ENCODE measurements at places on chromosomes 2 and 18. TPM values are rescaled to one million over a fixed set of nuclear protein-coding genes. Genes with fewer than 3 reads are reported as not detected.

The IL1F10 gene
- not detected for total RNA-seq

The SULT1C4 gene
- 0.62 TPM for total RNA-seq

The C2orf15 gene
- total RNA-seq, result 2.0 TPM

The C2orf72 gene
- not detected for total RNA-seq

The CYB5A gene
- total RNA-seq, result 11.1 TPM

The WDR12 gene
- total RNA-seq, result 8.3 TPM

The TUBB8B gene
- total RNA-seq, result not detected

The CYS1 gene
- total RNA-seq, result not detected

The BMP10 gene
- 0.57 TPM for total RNA-seq

DNA sequence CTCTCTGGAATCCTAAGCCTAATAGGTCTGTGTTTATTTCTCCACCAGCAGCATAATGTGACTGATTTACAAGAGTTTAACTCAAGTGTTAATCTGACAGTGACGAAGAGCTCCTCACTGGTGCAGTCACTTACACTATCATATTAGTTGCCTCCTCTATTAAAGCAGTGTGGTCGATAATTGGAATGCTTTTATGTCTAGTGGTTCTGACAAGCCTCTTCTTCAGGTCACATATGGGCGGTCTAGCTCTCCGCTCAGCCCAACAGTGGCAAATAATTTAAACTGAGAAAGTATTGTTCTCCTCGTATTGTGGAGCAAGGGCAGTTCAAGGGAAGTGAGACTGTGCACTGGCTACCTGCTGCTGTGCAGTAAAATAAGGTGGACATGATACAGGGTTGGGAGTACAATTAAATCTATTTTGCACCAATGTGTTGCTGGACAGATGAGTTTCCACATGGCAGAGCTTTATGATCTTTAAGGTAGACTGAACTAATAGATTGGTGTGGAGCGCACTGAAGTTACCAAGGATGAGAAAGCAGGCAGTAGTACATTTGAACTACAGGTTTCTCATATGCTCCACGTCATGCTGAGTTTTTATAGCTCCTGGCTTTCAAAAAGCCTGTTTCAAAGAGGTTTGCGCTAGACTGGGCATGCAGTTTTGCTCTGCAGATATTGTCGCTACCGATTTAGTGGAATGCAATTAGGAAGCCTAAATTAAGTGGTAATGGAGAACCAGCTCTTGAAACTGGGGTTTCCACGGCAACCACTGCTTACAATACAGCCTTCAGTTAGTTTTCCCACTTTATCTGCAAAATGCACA is 151.7 kb upstream of the POU3F3 start:
- no peak for DNase-seq

- DNase-seq, result peak; percentile 77
Measured at GRCh38 chr2:223936862-223937326, 8.2 kb downstream of the WDFY1 start.

- DNase-seq, result no peak
Measured at GRCh38 chr18:64803471-64803870, 654.6 kb upstream of the LINC00305 start.

- DNase-seq, result no peak
Measured at GRCh38 chr2:32436150-32436549, 79.3 kb downstream of the BIRC6 start.

DNA sequence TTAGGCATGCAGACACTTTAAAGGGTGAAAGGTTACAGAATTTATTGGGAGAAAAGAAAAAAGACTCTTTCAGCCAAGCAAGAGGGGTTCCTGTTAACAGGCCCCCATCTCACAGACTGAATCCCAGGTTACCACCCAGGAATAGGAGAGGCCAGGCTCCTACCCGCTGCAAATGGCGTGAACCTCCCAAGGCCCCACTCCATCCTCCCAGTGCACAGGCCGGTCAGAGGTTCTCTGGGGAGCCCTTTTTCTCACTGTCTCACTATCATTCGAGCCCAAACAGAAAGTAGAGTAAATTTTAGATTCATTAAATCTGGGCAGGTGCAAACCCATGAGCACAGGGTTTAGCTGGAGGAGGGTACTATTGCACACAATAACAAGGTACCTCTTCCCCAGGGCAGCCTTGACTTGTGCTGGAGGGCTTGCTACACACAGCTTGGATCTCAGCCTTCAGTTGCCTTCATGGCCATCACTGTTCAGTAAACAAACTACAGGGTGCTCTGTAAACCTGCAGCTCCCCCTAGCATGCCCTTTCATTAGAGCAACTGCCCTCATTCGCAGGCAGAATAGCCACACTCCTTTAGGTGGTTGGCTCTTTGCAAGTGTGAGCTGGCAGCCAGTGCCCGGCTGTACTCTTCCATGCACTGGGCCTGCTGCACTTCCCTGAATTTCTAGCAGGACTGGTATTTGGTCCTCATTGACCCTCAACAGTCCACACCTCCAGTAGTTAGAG is 7.3 kb upstream of the PLEK start:
- peak; percentile 18 for DNase-seq

- DNase-seq, result no peak
Measured at GRCh38 chr2:100895934-100896685, 76.2 kb downstream of the NPAS2 start.

- no peak for DNase-seq
Measured at GRCh38 chr18:72866442-72866900, 1.3 kb downstream of the NETO1 start.

Measured in CD4-positive, CD25-positive, alpha-beta regulatory T cell (primary cell).